Suppressor macrophage treated with lipopolysaccharide for 1 hour (primary cell): ENCODE measurements at places on chromosomes 6 and 20.

DNA sequence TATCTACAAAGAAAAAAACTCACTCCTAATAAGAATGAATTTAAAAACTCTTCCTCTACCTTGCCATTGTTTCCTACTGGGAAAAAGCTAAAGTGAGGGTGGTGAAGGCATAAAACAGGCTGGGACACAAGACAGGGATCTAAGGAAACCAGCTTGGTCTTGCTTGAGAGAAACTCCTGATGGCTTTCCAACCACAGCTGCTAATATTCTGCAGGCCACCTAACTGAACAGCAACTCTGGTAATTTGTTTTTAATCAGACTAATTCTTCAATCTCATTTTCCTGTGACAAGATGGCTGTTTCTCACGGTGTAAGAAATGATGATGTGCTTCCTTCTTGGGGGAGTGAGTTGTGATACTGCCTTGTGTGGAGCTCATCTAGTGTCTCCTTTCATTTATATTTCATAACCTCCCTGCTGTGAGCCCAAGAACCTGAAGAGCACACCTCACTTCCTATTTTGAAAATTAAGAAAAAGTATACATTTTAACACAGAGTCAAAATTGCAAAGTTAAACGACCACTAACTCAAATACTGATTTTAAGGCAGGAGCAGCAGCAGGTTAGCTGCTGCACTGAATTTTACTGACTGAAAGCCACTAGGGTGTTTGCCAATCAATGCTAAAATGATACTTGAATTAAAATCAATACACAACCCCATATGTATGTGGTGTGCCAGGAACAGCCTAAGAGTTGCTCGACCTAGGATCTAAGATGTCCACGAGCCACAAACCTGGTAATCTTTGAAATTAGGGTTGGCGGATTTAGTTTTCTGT is 58.0 kb downstream of the BACH2 start:
- DNase-seq: no peak

DNA sequence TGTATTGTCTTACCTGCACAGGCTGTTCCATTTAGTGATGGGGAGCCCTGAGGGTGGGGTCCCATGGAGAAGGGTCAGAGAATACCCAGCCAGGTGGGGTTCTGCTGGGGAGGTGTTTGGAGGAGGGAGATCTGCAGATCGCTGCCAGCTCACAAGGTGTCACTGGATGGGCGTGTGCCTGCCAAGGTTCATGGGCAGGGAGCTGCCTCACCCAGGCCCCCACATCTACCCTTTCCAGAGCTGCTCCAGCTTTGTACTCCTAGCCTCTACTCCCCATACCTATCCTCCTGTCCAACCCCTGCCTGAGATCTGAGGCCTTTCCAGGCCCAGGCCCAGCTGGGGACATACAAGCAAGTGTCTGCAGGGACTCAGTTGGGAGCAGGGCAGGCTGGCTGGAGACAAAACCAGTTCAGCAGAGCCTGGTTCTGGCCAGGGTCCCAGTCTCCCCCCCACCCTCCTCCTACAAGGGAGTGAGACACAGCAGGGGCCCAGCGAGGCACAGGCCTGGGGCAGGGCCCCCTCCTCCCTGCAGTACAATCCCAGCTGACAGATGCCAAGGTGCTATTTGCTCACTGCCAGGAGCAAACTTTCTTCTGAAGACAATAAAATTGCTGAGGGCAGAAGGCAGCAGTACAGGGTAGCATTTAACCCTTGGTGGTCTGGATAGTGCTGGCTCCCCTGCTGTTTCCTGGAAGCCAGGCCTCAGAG is 19.7 kb downstream of the SPDEF start:
- DNase-seq: no peak

DNA sequence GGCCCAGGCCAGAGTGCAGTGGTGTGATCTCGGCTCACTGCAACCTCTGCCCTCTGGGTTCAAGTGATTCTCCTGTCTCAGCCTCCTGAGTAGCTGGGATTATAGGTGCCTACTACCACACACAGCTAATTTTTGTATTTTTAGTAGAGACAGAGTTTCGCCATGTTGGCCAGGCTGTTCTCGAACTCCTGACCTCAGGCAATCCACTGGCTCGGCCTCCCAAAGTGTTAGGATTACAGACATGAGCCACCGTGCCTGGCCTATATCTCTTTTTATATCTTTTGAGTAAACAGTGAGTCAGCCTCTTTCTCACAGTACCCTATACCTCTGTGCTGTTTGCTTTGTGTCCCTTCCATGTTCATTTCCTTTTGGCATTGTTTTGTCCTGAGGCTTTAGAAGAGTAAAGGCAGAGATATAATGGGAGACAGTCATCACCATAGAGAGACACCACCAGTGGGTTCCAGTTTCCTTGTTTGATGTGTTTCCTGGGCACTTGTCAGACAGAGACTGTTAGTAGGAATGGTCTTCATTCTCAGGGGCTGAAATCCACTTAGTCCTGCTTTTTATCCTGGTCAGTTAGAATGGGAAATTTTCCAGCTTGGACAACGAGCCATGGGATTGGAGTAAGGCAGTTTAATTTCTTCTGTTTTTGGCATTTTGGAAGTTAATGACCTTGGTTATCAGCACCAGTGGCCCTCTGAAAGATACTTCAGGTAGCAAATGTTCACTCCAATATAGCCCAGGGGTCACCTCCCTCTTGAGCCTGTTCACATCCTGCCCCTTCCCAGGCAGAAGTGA is 32.2 kb upstream of the ASXL1 start:
- no peak for DNase-seq

- no peak for DNase-seq
Measured at GRCh38 chr6:2272696-2273095, 27.3 kb upstream of the GMDS start.

DNA sequence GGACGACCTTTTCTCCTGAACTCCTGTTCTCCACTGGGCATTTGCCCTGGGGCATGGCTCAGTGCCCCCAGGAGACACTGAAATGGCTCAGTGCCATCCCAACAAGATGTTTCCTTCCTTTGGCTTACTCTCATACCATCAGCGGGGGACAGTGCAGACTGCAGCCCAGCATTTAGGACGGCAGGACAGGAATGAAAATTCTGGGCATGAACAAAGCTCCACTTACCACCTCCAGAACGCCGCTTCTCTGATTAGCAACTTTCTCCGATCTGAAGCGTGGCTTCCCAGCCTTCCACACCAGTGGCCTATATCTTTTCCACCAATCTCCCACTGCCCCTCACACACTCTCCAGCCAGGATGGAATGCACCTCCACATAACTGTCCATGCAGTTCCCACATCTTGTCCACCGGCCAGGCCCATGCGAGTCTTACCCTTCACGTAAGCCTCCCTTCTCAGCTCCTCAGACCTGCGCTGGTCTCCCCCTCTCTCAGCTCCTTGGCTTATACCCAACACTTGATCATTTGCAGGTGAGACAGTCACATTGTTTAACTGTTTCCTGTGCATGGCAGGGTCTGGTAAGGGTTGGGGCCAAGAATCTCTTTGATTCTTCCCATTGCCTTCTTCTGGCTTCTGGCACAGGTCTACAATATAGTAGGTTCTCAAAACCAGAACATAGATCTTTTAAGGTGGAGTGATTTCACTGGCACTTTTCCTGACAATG is 114.5 kb downstream of the FYN start:
- DNase-seq: no peak

GRCh38 chr20:20466341-20466879 is 98.5 kb downstream of the INSM1 start:
- DNase-seq: no peak

- peak; percentile 79 for DNase-seq
Measured at GRCh38 chr6:5287205-5287965, 26.1 kb downstream of the FARS2 start.
